ENCODE measurements at places on chromosomes 1 and 21.

- DNase-seq = no peak
Observed at GRCh38 chr1:217088011-217088410, 364.8 kb upstream of the ESRRG start.

- DNase-seq = peak; percentile 17
Observed at GRCh38 chr1:10074059-10074851, 41.5 kb downstream of the UBE4B start.

DNA sequence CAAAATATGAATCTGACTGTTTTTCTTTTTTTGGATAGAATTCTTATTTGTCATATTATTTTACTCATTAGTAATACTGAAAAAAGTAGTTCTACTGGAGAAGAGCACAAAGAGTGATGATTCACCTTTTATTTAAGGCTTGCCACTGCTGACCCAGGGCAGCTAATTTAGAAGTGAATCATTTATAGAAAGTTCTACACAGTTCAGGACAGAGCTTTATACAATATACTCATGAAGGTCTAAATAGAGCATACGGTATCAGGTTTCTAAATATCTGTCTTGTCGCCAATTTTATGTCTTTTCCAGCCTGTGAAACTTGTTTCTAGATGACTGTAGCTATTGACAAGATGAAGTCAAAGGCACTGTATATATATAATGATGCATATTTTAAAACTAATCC, 25.0 kb downstream of the GIPC2 start:
- no peak for DNase-seq

- DNase-seq = no peak
Observed at GRCh38 chr1:33328817-33329216, 7.9 kb upstream of the A3GALT2 start.

GRCh38 chr1:59487335-59488031, 190.6 kb downstream of the FGGY start:
- DNase-seq = no peak

DNA sequence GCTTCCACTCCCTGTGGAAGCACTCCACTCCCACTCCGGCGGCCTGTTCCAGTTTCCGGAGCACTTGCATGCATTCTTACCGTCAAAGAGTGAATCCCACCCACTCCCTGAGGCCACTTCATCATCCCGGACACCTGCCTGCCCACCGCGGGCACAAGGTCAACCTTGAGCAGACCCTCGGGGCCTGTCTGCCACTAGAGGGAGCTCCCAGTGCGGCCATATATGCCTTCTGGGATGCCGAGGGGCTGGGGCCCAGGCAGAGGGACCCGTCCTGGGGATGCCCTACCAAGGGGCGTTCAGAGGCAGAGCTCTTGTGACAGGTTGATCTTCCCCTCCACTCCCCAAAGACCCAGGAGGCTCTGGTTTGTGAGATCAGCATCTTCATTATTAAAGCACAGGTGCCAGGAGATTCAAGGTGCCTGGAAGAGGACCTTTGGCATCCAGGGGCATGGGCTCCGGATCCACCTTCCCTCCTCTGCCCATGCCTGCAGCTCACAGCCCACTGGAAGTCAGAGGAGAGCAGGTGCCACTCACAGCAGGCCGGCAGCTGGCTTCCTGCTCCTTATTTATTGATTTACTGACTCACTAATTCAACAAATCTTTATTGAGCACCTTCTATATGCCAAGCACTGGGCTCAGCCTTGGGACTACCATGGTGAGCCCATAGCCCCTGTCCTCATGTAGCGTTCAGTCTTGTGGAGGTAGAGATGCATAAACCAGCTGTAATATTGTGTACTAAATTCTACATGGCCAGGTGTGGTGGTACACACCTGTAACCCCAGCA, 47.3 kb downstream of the UBIAD1 start:
- DNase-seq = peak; percentile 74

DNA sequence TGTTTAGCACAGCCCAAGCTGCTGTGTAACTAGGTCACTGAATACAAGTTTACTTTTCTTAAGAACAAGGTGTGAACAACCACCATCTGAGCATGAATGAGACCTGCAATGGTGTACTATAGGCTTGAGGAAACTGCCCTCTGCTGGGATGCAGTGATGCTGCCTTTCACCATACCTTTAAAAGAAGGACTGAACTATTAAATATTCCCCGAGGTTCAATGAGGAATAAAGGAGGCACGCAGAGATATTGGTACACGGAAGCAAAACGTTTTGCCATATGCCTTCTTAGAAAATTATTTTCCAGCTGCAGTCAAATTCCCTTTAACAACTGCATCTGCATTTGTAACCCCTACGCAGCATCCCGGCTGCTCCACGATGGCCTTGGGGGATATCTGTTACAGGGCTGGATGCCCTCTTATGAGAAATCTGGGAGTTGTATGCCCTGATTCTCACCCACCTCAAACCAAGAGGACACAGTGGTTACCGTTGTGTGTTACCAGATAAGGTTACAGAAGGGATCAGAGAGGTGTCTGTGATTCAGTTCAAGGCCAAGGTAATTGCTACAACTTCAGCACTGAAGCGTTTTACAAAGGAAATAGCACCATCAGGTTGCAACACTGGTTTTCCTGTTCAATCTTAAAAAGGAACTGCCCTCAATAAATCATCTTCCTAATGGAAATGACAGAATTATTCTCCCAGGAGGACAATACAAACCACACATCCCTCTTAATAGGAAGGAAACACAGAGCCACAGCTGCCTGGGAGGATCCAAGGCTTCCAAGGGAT, 470.5 kb downstream of the LTN1 start:
- peak; percentile 66 for DNase-seq

- peak; percentile 85 for DNase-seq
Observed at GRCh38 chr1:45512641-45513054, 9.0 kb downstream of the PRDX1 start.

GRCh38 chr1:243706563-243706962, 143.5 kb downstream of the AKT3 start:
- DNase-seq = no peak

GRCh38 chr1:3319874-3320245, 134.6 kb upstream of the ARHGEF16 start:
- peak; percentile 90 for DNase-seq

- no peak for DNase-seq
Observed at GRCh38 chr1:208187499-208188041, 56.6 kb downstream of the PLXNA2 start.

DNA sequence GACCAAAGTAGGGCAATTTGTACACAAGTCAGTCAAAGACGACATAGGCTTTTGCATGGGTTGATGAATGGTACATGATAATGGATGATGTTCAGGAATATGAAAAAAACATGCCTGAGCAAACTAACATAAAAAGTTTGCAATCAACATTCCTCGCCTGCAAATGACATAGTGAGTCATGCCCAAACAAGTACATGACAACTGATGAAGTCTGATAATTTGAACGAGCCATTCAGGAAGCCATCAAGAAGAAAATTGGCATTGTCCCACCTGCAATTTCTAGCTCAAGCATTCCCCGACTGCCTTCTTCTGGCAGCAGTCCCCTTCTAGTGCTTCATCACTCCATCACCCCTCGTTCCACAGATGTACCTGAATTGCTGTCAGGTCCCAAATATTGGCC, 118.4 kb upstream of the NR5A2 start:
- DNase-seq = no peak

- DNase-seq = no peak
Observed at GRCh38 chr21:33762803-33763581, 120.7 kb downstream of the ITSN1 start.

- DNase-seq = no peak
Observed at GRCh38 chr21:44639331-44639655, 2.1 kb downstream of the KRTAP10-10 start.

GRCh38 chr1:245091818-245092637, 62.8 kb upstream of the KIF26B start:
- peak; percentile 70 for DNase-seq

DNA sequence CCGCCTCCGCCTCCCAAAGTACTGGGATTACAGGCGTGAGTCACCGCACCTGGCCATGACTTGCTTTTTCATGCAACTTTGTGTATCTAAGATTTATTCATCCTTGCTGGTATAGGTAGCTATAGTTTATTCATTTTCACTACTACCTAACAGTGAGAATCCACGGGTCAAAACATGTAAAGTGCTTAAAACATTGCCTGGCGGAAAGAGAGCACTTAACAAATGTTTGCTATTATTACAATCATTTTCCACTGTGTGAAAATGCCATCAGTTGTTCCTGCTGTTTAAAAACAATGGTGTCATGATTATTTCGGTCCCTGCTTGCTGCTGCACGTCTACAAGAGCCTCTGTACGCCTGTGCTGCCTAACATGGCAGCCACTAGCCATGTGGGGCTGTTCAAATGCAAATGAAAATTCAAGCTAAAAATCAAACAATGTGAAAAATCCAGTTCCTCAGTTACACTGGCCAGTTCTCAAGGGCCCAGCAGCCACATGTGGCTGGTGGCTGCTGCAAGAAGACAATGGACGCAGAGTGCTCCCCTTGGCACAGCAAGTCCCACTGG, 65.1 kb downstream of the CLSTN1 start:
- no peak for DNase-seq

DNA sequence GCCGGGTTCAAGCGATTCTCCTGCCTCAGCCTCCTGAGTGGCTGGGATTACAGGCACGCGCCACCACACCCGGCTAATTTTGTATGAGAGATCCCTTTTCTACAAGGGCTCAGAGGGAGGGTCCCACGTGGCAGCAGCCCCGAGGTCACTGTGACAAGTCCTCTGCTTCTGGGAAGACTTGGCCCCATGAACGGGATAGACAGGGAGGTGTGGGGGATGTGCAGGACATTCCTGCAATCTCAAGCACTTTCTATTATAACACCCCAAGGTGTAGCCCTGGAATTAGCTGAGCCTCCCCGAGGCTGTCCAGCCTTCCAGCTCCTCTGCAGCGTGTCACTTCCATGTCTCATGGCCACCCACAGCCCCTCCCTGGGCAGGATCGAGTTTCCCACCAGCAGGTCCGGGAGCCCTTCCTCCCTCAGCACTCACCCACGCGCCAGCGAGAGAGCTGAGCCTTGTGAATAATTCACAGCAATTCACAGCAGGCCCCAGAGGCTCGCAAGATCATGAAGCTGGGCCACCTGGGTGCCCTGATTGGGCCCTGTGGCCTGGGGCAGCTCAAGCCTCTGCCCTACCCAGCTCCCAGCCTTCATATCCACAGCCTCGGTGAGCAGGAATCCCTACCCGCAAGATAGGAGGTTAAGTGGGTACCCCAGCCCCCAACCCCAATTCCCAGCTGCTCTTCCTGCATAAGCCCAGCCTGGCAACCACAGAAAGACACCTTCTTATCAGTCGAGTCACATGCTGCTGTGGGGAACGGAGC, 22.8 kb upstream of the RNU1-4 start:
- DNase-seq = no peak

DNA sequence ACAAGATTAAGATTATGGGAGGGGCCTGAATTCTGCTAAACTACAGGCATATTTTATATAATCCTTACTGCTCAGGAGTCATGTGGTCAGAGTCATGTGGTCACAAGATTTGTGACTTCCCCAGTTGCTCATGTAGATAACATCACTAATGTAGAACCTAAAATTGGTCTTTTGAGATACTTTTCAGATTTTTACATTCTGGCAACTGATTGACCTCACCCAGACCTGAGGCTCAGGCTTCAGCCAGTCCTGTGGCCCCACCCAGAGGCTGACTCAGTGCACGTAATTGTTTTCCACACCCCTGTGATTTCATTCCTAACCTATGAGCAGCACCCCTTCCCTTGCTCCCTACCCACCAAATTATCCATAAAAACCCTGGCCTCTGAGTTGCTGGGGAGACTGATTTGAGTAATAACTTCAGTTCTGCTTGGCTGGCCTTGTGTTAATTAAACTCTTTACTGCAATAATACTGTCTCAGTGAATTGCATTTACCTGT, 41.7 kb upstream of the ZNF326 start:
- DNase-seq = peak; percentile 90

GRCh38 chr1:153629971-153630370, 1.7 kb downstream of the S100A1 start:
- no peak for DNase-seq

DNA sequence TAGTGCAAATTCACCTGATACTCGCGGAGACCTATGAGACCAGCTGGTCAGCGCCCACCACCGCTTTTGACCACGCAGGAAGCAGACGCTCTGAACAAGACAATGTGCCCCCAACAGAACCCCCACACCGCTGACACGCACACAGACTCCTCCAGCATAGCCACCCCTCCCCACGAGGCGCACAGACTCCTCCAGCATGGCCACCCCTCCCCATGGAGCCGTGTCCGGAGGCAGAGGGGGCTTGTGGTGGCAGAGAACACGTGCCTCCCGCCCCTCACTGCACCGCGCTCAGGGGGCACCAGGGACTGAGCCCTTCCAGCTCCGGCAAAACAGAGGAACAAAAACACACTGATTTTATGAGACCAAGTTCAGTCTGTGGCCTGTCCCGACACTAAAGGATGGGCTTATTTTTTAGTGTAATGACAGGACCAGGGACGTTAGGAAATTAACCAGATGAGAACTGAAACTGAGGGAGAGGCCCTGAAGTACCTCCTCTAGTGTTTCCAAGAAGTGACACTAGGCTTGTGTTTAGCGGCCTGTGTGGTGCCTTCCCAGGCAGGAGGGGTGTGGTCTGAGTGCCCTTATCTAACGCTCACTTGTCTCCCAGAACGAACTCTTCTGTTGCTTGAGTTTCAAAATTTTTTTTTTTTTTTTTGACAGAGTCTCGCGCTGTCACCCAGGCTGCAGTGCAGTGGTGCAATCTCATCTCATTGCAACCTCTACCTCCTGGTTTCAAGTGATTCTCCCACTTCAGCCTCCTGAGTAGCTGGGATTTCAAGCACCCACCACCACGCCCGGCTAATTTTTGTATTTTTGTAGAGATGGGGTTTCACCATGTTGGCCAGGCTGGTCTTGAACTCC, 10.0 kb upstream of the AGPAT3 start:
- no peak for DNase-seq

DNA sequence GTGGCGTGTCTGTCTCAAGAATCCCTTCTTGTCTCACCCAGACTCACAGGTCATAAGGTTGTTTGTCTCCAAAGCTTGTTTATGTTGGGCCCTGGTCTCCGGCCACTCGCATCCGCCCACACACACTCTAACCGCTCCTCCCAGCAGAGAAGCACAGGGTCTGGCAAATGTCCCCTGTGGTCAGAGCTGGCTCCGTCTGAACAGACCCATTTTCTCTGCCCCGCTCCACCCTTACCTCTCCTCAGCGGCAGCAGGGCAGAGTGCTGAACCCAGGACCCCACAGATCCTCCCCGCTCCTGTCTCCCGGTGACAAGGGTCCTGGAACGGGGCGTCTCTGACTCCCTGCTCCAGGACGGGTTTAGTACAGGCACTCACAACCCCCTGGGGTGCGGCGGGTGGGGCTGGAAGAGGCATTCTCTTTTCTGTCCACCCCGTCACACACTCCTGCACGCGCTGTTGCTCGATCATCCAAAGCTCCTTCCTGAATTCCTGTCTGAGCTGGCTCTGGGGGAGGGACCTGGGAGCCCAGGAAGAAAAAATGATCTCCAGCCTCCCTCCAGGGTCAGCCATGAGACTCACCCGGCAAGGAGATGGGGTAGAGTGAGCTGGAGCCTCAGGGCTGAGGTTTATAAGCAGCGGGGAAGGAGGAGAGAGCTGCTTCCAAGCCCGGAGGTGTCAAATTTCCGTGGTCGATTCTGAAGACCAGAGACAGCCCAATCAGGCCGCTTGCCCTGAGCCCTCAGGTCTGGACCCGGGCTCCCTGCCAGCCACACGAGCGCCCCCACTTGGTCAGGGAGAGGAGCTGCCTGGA, at the start of gene S100A13:
TSS of gene S100A13 (minus strand) at position 602 of the 811 bp plus-strand sequence. CDS start 1,033 bp downstream, outside the sequence.
- peak; percentile 99 for DNase-seq

- no peak for DNase-seq
Observed at GRCh38 chr1:91124989-91125417, 103.2 kb upstream of the ZNF644 start.

GRCh38 chr1:20227704-20228103, 41.4 kb upstream of the PLA2G2C start:
- DNase-seq = peak; percentile 26

Data from mesendoderm (in vitro differentiated cells).